Esophagus mucosa (tissue), 1 donor: ENCODE measurements at places on chromosomes 4 and X. TPM values are rescaled to one million over a fixed set of nuclear protein-coding genes. Genes with fewer than 3 reads are reported as not detected.

HOPX gene
- total RNA-seq = 249 TPM

VSIG1 gene
- total RNA-seq = 0.48 TPM

ZBED1 gene
- 16.0 TPM for total RNA-seq

DUX4 gene
- total RNA-seq = 0.56 TPM

DNA sequence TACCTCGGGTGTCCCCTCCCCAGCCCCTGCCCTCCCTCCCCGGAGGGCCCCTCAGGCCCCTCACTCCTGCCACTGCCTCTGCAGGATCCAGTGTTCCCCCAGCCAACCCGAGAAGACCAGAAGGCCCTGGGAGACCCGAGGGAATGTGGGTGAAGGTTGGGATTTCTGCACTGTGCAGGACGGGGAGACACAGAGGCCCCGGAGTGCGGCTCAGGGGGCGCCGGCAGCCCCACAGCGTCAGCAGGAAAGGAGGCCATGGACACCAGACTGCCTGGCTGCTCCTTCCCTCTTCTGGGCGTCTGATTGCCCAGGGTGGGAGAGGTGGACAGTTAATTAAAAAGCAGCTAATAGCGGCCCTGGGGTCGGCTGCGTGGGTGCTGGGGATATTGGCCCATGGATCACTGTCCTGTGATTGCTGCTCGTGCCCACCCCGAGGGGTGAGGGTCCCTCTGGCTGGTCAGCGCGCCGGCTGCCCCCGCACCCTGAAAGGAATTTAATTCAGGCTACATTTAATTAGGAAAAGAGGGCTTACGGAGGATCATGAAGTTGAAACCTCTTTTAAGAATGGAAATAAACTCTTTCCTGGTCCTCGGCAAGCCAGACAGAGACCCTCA, 57.8 kb upstream of the NKX1-1 start:
- no peak for ATAC-seq

- ATAC-seq = no peak
Measured at GRCh38 chrX:133959972-133960371, 25.4 kb downstream of the GPC3 start.

- ATAC-seq = peak; percentile 20
Measured at GRCh38 chr4:182878633-182879495, 38.3 kb downstream of the DCTD start.

DNA sequence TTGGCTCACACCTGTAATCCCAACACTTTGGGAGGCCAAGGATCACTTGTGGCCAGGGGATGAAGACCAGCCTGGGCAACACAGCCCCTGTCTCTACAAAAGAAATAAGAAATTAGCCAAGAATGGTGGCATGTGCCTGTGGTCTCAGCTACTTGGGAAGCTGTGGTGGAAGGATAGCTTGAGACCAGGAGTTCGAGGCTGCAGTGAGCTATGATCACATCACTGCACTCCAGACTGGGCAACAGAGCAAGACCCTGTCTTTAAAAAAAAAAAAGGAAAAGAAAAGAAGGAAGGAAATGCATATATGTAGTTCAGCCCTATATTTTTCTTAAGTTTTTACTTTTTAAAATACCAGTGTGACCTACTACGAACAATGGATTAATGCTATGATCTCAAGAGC, 15.1 kb downstream of the PRSS48 start:
- no peak for ATAC-seq

DNA sequence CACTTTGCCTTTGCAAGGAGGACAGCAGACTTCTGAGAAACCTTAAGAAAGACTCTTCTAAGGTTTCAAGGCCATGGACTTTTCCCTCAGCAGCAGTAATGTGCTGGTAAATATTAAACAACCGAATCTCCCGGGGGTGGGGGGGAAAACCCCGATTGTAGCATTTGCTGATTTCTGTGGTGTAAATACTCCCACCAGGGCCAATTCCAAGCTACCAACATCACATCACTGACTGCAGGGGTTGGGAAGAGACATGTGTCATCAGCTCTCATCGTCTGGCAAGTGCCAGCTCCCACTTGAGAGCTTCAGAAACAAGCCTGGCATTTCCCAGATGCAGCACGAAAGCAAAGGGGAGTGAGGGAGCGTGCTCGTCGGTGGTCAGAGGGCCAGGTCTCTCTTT, 101.2 kb downstream of the BCOR start:
- ATAC-seq = no peak

GRCh38 chr4:76624241-76624681, 189.2 kb downstream of the SHROOM3 start:
- ATAC-seq = no peak

- ATAC-seq = no peak
Measured at GRCh38 chr4:83282049-83282535, 2.5 kb downstream of the COQ2 start.

DNA sequence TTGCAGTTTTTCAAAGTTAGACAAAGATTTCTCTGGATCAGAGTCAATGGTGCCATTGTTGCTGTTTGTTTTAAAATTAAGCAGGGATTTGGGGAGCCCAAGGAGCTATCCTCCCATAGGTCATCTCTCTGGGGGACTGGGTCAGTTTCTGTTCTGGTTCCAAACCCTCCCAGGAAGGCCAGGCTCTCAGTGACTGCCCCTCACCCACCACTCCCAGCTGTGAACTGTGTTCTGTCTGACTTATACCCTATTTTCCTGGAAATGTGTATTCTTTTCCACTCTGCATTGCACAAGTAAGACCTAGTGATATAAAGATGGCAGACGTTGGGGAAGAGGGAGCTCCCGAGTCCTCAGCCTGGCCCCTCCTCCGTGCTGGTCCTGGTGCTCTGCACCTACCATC, 65.8 kb downstream of the NHS start:
- no peak for ATAC-seq

DNA sequence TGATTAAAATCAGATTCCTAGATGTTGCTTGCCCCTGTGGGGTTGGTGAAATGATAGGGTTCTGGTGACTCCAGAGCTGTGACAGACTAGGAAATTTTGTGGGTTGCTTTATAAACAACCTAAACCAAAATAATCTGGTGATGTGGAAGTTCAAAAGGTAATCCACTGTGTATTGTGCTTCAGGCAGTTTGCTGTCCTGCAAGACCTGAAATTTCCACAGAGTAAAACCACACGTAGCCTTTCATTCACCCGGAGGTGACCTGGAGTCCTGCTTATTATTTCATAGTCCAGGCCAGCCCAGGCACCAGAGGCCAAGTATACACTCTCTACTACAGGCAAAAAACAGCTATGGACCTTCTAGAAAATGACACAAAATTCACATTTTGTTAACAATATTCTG, 114.6 kb upstream of the CBR4 start:
- peak; percentile 47 for ATAC-seq

- ATAC-seq = peak; percentile 19
Measured at GRCh38 chr4:1910643-1911042, 39.5 kb downstream of the NSD2 start.
